ENCODE measurements at places on chromosomes 4 and X.

- peak; percentile 82 for DNase-seq
Observed at GRCh38 chr4:185520119-185520518, 15.2 kb downstream of the PDLIM3 start.

DNA sequence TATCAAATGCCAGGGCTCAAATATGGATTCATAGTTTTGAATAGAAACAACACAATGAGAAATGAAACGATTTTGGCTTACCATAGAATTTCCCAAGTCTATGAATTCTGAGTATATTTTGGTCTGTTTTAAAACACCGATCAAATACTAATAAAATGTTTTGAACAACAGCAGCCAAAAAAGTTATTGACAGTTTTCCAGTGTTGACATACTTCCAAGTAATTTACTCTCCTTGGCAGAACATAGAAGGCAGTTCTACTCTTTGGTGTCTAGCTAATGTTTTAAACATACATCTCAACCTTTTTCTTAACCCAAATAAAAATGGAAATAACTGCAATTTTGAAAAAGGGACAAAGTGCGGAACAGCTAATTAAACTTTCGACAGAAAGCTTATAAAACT lies 1419.8 kb downstream of the ADGRL3 start:
- no peak for DNase-seq

- no peak for DNase-seq
Observed at GRCh38 chrX:112670977-112671376, 8.8 kb downstream of the LHFPL1 start.

DNA sequence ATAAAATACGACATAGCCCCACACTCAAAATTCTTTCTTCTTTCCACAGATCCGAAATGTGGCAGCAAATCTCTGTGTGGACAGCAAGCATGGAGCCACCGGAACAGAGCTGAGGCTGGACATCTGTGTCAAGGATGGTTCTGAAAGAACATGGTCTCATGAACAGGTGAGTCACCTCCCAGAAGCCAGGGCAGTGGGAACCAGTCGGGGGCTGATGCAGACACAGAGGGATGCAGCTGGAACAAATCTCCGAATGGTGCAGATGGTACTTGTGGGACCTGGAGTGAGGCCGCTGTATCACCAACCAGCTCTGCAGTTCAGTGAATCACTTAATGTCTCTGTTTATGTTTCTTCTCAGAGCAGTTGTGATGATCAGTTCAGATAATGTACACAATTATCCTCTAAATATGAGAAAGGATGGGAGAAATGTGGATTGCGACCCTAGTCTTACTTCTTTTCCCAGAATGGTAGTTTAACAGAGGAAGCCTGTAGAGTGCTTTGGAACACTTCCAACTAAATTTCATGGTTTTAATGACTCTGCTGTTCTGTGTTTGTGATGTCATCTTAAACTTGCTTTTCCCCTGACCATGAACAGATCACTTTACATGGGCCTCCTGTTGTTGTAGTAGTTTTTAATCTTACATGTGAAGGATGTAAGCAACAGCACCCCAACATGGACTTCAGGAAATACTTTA lies 159.3 kb upstream of the GALNT7 start:
- peak; percentile 60 for DNase-seq

- peak; percentile 36 for DNase-seq
Observed at GRCh38 chr4:107034091-107034995, 1.8 kb downstream of the DKK2 start.

- DNase-seq, result no peak
Observed at GRCh38 chr4:76546327-76546726, 111.3 kb downstream of the SHROOM3 start.

DNA sequence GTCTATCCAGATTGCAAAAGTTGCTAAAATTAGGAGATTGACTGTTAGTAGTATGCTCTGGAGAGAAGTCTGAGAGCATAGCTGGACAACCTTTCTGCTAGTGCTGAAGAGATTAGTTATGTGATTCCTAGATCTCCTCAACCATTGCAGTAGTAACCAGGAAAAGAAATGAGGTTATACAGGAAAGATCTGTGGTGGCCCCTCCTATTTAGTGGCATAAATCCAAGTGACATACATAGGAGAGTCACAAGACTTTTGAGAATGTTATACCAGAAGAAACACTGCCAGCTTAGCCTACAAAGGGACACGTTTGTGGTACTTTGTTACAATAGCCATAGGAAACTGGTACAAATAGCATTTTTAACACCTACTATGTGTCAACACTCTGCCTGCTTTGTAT lies 105.2 kb downstream of the ATP10D start:
- no peak for DNase-seq

DNA sequence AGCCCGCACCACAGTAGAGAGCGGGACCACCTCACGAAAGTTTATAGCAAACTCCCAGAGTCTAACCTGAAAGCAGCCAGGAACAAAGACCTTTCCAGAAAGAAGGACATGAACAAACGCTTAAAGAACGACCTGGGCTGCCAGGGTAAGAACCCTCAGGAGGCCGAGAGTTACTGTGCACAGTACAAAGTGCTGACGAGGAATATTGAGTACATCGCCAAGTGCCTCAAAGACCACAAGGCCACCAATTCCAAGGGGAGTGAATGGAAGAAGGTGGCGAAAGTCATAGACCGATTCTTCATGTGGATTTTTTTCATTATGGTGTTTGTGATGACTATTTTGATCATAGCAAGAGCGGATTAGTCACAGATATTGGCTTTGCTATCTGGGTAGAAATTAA lies 19.0 kb downstream of the CHRNA9 start:
- no peak for DNase-seq

DNA sequence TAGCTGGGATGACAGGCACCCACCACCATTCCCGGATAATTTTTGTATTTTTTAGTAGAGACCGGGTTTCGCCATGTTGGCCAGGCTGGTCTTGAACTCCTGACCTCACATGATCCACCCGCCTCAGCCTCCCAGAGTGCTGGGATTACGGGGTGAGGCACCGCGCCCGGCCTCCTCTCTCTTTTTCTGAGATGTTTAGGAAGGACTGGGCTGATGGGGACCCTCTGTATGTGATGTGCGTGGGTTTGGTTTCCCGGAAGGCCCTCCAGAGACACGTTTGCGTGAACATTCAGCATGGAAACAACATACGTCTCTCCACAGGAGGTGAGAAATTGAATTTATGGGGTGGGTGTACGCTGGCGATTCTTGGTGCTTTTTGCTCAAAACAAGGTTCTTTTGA lies 18.6 kb downstream of the SHOX start:
- no peak for DNase-seq

- peak; percentile 67 for DNase-seq
Observed at GRCh38 chrX:130539721-130540321, 138.0 kb downstream of the RBMX2 start.

DNA sequence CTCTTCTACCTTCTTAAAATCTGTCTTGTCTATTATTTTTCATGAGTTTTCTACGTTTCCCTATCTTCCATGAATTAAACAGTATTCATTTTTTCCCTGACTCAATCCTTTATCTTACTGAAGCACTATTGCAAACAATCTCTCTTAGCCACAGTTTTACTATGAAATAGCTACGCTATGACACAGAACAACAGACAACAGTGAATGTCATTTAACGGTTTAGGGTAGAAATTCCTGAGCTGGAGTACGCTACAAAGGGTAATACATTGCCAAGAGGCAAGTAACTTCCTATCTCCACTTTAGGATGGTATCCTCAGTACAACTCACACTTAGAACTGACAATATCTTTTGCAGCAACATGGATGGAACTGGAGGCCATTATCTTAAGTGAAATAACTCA lies 552.6 kb downstream of the INPP4B start:
- peak; percentile 28 for DNase-seq

DNA sequence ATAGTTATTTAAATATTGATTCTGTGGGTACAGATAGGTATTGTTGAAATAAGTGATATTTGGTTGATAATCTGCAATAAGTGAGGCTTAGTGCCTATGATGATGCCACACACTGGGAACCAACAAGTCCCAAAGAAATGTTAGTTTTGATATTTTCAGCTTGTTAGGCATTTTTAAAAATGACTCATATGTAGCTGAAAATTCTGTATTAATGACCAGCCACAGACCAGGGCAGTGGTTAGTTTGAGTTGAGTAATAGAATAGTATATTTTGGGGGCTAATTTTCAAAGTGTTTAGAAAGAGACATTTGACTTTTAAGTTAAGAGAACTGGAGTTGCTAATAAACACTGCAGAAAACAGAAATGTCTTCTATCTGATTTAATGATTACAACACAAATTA lies 9.4 kb downstream of the INTU start:
- DNase-seq, result peak; percentile 26

GRCh38 chrX:20452487-20452886 lies 185.8 kb upstream of the RPS6KA3 start:
- no peak for DNase-seq

- DNase-seq, result no peak
Observed at GRCh38 chr4:109879636-109880314, 31.9 kb downstream of the LRIT3 start.

GRCh38 chrX:76428243-76429130 lies 977 bp downstream of the MAGEE1 start:
- DNase-seq, result no peak

DNA sequence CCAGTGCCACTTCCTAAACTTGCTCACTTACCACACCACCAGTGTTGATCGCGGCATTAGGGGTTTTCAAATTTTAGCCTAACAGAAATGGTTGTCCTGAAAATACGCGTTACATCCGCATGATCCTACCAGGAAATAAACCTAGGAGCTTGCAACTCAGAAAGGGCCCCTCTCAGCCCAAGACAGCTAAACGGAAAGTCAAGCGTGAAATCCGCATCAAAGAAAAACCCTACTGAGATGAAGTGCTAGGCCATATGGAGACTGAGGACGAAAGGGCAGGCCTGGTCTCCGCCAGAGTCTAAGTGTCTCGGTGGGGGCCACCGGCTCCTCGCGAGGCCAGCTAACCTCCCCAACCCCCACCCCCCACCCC lies 626 bp downstream of the YTHDC1 start:
- DNase-seq, result peak; percentile 51

- peak; percentile 40 for DNase-seq
Observed at GRCh38 chr4:186570193-186570996, 15.0 kb upstream of the MTNR1A start.

DNA sequence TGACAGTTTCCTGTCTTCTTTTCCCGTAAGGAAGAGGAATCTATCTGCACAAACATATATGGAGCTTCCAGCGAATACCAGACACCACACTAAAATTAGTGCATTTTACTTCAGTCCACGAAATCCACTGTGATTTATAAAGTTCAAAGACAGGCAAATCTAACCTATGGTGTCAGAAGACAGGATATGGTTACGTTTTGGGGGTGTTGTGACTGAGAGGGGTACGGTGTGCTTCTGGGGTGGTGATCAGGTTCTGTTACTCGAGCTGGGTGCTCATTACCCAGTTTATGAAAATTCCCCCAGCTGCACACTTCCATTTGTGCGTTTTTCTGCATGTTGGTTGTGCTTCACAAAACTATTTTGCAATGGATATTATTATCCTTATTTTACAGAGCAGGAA lies 10.3 kb downstream of the VGLL1 start:
- no peak for DNase-seq

- DNase-seq, result no peak
Observed at GRCh38 chrX:5242091-5242790, 986.4 kb downstream of the NLGN4X start.
